NCI-H1417 (cell line): ENCODE measurements at places on chromosomes 7 and 10.

DNA sequence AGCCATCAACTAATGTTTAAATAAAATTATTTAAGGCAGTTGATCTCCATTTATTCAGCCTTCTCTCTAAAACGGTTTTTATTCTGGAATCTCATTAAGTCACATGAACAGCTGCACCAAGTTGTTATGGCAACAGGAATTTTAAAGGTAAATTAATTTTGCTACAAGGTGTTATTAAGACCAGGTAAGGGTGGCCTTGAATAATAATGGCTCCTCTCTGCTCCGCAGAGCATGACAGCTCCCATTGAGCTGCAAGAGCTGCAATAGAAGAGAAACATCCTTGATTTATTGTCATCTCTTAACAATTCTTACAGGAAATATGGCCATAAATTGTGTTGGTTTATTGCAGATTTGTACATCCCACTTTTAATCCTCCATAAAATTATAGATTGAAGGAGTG is 165.8 kb downstream of the KLF6 start:
- peak; percentile 87 for DNase-seq

- no peak for DNase-seq
Measured at GRCh38 chr10:121338206-121338980, 259.9 kb downstream of the FGFR2 start.

DNA sequence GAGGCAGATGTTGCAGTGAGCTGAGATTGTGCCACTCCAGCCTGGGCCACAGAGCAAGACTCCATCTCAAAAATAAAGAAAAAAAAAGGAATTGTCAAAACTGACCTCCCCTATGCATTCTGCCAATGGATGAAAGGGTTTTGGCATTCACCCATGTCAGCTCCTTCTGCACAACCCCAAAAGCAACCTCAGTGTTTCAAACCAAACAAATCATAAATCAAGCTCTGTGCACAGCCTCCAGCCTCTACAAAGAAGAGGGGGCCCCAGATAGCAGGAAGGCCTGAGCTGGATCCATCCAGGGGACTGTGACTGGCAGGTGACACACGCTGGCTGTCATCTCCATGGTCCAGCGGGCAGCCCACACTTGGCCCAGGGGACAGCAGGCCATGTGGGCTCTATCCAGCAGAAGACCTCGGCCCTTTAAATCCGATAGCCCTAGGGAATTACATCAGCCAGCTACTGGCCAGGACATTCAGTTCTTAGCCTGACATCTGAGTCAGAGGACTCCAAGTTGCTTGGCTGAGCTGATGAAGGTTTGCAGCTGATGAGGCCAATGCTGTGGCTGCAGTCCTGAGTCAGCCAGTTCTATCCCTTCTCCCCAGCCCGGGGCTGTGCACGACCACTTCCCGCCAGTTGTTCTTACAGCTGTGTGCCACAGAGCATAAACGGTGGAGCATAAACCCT is 52.0 kb upstream of the FIGNL1 start:
- DNase-seq = no peak

- DNase-seq = no peak
Measured at GRCh38 chr10:70534281-70534680, 55.7 kb downstream of the PALD1 start.

- DNase-seq = peak; percentile 89
Measured at GRCh38 chr7:67377939-67378862, 381.6 kb downstream of the TYW1 start.

GRCh38 chr10:74255888-74256357 is 104.9 kb downstream of the ADK start:
- DNase-seq = no peak
